Activated CD4-positive, alpha-beta T cell treated with anti-CD3 and anti-CD28 coated beads, Interleukin-2, amount 10 ng/mL, durations not matched to agents 24 days and 14 days (primary cell): ENCODE measurements at places on chromosomes 12 and 14. TPM values are rescaled to one million over a fixed set of nuclear protein-coding genes. Genes with fewer than 3 reads are reported as not detected.

DNA sequence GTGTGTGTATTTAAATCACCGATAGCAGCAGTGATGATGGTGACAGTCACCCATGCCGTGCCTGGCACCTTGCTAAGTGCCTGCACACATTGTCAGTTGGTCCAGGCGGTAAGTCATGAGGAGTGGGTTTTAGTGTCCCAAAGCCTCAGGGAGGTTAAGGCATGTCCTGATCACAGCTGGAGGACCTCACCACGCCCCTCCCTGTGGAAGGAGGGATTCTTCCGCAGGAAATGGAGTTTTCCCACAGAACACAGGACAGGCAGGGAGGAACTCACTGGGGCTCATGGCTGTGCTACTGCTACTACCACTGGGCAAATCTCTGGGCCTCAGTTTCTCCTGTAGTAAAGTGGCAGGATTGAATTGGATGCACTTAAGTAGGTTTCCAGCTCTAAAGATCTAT lies 142.3 kb downstream of the CACNA1C start:
- DNase-seq: no peak

The RDH12 gene
- not detected in 2 replicates for total RNA-seq

DNA sequence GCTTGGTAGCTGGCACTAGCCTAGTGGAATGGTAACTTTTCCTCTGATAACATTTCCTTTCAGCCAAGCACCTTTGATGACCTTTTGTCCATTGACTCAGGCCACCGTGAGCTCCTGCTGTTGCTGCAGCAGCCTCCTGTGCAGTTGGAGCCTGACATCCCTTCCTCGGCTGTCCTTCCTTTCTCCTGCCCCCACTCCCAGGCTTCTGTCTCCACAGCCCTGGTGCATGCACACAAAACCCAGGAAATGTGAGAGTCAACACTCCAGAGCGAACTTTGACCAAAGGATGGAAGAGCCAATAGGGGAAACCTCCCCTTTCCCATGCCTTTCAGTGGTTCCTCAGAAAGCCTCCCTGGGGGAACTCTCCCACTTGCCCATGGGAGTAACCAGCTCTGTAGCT lies 115.0 kb downstream of the TMEM260 start:
- DNase-seq: no peak

- no peak for DNase-seq
Measured at GRCh38 chr14:88706425-88706824, 86.3 kb downstream of the EML5 start.
